Non-pigmented ciliary epithelial cell (primary cell): ENCODE measurements at places on chromosomes 12 and 14.

- no peak for DNase-seq
Measured at GRCh38 chr12:105813201-105813600, 325.6 kb downstream of the NUAK1 start.

DNA sequence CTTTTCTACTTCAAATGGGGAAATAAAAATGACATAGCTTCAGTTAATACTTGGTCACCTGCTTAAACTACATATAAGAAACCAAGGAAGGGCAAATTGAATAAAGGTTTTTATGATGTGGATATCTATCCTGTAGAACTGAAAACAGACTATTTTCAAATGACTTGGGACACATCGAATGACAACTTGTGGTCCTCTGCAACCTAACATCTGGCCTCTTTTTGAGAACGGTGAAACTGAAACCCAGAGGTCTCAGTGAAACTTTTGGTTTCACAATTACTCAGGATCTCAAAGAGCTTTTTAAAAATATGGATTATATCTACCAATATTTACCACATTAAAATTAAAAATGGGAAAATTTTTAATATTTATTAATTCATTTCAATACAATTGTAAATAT is 65.2 kb downstream of the PPP2R5E start:
- no peak for DNase-seq

DNA sequence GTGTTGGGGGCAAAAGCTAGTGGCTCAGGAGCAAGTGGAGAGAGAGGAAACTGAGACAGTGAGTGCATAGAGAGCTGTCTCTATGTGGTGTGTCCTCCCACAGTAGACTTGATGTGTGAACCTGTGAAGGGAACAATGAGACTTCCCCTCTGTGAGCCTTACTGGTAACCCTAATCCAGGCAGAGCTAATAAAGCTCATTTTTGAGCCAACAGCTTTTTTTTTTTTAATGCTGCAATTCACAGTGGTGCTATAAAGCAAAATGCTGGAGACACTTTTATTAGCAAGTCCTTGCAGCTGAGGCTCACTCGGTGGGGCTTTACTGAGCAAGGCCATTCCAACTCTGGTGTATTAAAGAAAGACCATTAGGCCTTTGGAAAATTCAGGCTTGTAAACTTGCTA is 26.9 kb downstream of the FBXW8 start:
- DNase-seq, result no peak

GRCh38 chr14:56121816-56122215 is 3.6 kb downstream of the PELI2 start:
- DNase-seq, result no peak

GRCh38 chr12:12190087-12190809 is 76.6 kb downstream of the LRP6 start:
- no peak for DNase-seq

DNA sequence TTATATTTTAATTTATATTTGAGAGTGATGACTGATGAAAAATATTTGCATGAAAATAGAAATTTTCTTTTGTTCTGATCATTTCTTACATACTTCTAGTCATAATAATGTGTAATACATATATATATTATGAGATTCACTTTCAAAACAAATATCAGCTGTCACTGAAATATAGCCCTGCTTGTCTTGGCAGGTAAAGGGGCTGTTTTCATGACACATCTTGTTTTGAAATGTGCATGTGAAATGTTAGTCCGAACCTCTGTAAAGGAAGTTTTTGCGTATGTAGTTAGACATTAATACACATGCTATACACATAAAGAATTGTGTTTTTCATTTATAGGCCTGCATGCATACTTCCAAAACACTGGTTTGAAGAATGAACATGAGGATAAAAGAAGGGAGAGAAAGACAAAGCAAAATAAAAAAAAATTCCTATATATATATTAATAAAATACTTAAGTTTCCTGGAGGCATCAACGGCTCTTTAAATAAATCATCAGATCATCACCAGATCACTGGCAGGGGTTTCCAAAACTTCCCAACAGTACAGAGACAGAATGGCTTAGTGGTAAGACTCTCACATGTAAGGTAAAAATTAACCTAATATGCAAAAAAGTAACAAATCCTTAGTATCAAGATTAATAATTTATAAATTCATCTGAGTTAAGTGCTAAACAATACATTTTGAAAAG is 60.1 kb downstream of the SEL1L start:
- DNase-seq, result no peak

- no peak for DNase-seq
Measured at GRCh38 chr12:93373961-93374656, 3.6 kb upstream of the NUDT4 start.

DNA sequence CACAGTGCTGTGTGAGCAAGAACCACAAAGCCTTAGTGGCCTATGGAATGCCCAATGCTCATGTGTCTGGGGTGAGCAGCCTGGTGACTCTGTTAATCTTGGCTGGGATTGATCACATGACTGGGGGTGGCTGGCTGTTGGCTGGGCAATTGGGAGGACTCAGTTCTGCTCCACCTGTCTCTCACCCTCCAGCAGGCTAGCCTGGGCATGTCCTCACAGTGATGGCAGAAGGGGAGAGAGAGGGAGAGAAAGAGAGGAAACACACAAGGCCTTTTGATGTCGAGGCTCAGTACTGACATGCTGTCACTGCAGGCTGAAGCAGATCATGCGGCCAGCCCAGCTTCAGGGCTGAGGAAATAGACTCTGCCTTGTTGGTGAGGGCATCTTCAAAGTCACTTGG is 136.8 kb downstream of the TBX5 start:
- no peak for DNase-seq

- DNase-seq, result no peak
Measured at GRCh38 chr12:82047446-82047845, 288.3 kb upstream of the PPFIA2 start.

DNA sequence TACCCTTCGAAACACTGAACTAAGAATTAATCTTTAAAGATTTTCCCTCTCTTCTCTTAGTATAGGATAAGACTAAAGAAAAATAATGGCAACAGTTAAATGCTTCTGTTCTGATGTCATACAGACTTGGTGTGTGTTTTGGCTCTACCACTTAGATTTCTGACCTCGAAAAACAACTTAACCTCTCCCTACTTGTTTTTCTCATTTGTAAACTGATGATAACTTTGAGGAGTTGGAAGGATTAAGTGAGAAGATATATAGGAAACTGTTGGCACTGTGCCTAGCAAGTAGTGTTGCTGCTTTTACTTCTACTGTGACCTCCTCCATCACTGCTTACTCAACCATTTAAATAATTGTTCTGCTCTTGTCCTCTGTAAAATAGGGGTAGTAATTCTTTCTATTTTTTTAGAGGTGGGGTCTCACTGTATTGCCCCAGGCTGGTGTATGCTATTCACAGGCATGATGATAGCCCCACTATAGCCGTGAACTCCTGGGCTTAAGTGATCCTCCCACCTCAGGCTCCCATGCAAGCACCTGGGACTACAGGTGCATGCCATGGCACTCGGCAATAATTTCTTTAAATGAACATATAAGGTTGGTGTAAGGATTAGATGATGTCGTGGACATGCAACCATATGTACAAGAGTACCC is 22.4 kb downstream of the PALS1 start:
- DNase-seq, result peak; percentile 48

GRCh38 chr14:68884031-68885030 is 91.5 kb upstream of the ZFP36L1 start:
- DNase-seq, result peak; percentile 76

GRCh38 chr12:53214687-53215455 is 7.8 kb upstream of the ITGB7 start:
- no peak for DNase-seq

GRCh38 chr14:24607081-24607480 is 2.4 kb downstream of the GZMH start:
- DNase-seq, result no peak

DNA sequence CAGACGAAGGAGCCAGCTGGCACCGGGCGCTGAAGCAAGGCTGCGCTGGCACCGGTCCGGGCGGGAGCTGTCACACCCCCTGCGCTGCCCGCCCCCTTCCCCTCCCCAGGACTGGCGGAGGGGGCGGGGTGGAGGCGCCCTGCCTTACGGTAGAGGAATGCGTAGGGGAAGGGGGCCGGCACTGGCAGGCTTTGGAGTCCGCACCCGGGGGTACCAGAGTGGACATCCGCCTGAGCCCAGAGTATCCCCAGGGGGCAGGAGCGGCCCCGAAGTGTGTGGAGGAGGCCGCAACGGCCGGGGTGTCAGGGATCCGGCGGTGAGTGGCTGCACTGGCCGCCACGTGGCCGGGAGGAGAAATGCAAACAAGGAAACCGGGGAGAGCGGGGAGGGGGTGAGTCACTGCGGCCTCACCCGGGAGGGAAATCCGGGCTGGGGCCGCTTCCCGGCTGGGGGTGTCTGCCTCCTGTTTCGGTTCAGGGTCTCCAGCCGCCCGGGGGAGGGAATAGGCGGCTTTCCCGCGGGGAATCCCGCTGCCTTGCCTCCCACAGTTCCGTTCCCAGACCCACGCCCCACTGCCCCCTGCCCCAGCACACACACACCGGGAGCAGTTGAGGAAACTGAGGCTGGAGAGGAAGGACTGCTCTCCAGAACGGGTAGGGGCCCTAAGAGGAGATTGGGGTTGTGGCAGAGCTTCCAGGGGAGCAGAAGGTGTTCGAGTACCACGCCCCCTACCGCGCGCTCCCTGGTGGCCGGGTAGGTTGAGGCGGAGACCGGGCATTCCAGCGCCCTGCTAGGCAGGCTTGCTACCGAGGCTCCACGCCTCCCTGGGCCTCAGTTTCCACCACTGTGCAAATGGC is at the start of gene RAPGEF3:
Gene RAPGEF3 (minus strand): TSS at position 47 of the 857 bp plus-strand sequence. CDS start 324 bp downstream, outside the sequence.
- no peak for DNase-seq

DNA sequence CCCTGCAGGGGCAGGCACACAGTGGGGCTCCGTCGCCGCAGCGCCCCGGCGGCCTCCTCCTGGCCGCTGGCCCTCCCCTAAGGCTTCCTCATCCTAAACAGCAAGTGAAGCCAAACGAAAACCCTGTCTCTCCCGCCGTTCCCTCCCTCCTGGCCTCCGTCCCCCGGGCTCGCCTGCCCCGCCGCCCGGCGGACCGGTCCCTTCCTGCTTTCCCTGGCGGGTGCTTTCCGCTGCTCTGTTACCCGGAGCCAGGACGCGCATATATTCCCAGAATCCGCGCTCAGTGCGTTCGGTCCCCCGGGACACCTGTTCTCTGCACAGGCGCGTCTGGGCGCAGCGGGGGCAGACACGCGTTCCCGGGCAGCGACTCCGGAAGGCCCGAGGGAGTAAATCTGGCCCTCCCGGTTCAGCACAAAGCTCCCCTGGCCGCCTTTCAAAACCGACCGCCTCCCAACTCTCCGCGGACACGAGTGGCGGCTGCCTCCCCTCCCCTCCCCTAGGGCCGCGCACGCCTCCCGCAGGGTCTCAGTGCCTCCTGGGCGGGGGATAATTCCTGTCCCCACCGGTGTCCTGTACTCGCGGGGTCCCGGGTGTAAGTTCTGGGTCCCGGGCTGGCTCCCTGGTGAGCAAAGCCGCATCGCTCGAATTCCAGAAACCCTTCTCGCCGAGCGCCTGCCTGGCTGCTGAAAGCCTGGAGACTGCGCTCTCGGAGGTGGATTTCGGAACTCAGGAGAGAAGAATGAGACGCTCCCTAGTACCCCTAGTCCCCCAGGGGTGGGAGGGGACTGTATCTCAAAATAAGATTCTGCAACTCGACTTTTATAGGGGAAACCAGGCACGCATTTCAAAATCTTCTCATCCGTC is 21.4 kb upstream of the CEP170B start:
- DNase-seq, result no peak

DNA sequence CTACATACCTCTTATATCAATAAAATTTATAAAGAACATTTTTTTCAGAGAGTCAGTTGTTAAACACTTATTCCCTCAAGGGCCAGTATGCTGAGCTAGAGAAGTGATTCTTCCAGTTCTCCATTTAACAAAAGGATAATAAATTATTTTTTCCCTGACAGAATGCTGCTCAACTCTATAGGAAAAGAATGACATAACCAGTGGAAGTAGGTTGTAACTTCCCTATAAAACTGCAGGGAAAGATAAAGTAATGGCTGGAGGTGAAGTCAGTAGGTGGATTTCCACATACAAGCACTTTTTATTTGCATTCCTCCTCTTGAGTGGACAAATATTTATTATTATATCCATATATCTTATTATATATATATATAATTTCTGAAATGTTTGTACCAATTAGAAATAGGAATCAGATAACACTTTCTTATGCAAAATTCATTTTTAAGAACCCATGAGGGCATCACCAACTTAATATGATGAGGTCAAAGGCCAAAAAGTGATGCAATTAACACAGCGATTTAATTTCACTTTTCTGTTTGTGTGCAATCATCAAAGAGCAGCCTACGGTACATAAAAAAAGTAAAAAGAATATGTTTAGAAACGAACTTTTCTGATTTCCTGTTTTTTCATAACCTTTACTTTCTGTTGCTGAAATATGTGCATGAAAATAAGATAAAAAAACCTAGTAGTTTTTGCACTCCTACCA is 175.3 kb downstream of the PRKD1 start:
- DNase-seq, result no peak

DNA sequence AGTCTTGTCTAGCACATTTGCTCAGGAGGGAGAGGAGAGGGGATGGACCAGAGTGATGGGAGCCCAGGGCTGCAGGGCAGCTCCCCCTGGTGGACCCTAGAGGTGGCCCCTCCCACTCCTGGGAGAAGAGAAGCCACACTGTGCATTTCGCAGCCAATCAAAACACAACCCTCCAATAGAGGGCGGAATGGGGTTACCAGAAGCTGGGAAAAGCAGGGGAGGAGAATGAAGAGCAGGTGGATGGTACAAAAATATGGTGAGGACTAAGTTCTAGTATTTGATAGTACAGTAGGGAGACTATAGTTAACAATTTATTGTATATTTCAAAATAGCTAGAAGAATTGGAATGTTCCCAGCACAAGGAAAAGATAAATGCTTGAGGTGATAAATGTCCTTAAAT is 23.6 kb downstream of the VASH1 start:
- no peak for DNase-seq

- no peak for DNase-seq
Measured at GRCh38 chr14:104322531-104323366, 184.4 kb downstream of the KIF26A start.

GRCh38 chr14:61673305-61673704 is 22.0 kb upstream of the HIF1A start:
- no peak for DNase-seq

GRCh38 chr14:22919601-22919921 is 612 bp upstream of the RBM23 start:
- no peak for DNase-seq

GRCh38 chr14:45810152-45810872 is 557.3 kb upstream of the MIS18BP1 start:
- DNase-seq, result no peak

- no peak for DNase-seq
Measured at GRCh38 chr12:102010265-102010994, 51.4 kb downstream of the WASHC3 start.

DNA sequence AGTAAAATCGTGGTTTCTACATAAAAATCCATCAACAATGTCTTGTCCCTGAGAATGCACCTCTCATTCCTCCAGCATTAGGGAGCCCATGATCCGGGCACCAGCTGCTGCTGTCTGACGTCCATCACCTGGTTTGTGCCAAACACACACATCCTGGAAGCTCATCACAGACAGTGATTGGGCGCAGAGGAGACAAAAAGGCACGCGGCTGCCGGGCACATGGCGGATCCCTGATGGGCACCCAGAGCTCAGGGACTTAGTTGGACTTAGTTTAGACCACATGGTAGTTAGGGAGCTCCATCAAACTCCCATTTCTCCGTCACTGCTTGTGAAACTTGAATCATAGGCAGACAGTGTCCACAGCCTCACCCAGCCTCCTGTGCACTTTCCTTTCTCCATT is 1059.3 kb downstream of the TMEM121 start:
- DNase-seq, result no peak

GRCh38 chr14:38389681-38390080 is 133.8 kb upstream of the CLEC14A start:
- DNase-seq, result no peak

GRCh38 chr12:16523284-16523950 is 82.5 kb downstream of the LMO3 start:
- DNase-seq, result no peak
